ENCODE measurements at places on chromosomes 16 and 17. TPM values are rescaled to one million over a fixed set of nuclear protein-coding genes. Genes with fewer than 3 reads are reported as not detected.

GRCh38 chr17:15361151-15361550, 19.8 kb upstream of the TEKT3 start:
- DNase-seq: no peak

The GALR2 gene
- polyA plus RNA-seq: 0.38 TPM

The CCL1 gene
- not detected for polyA plus RNA-seq

The TRIM25 gene
- 23.4 TPM for polyA plus RNA-seq

Data from right renal pelvis (tissue), 4 donors.